ENCODE measurements at places on chromosomes 7 and 10.
A peak's percentile ranks its signal among the peaks of the same experiment; 100 is the strongest.

GRCh38 chr7:76009672-76010600 lies 15.5 kb upstream of the TMEM120A start:
- DNase-seq, result no peak

DNA sequence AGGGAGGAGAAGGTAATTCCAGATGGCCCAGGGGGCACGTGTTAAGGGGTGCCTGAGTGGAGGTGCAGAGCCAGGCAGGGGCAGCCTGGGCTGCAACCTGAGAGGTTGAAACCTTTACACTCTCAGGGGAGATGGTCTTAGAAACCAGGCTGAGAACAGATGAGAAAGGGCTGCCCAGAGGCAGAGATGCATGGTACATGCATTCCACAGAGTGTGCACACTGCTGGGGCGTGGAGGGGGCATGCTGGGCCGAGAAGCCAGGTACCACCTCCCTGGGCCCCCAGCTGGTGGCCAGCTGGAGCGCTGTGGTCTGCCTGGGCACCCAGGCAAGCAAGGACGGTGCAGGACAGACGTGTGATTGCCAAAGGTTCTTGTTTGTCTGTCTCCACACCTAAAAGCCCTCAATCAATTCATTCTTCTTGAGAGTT lies 14.1 kb upstream of the CSGALNACT2 start:
- DNase-seq, result no peak

DNA sequence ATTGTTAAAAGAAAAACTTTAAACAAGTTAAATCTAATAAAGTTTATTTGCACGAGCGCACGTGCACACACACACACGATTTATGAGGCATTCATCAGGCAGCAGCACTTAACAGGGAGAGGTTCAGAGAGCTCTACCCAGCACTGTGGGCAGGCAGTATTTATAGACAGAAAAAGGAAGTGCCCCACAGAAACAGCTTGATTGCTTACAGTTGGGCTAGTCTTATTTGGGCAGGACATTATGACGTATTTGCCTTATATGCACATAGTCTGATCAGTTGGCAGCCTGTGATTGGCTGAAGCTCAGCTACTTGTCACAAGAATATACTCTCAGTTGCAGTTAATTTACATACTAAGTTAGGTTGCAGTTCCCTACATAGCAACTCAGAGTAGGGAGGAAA lies 1.2 kb upstream of the SDHAF3 start:
- no peak for DNase-seq

- DNase-seq, result peak; percentile 55
These were observed 191.1 kb downstream of the ZNF438 start for GRCh38 chr10:30840395-30841050.
